ENCODE measurements at places on chromosomes 2 and 18.

DNA sequence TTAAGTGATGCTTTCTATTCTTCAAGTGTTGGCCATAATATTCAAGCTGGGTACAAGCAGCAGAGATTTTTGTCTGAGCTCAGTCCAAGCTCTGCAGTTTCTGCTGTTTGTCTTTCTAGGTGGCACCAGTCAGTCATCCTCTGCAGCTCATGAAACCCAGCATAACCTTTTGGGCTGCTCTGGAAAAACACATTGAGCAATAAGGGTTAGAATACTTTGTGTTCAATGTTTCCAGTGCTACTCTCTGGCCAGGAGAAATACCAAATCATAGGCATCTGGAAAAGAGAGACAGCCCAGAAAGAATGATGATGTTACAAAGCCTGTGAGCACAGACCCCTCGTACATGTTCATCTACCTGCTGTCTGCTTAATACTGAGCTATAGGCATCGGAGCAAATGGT, 19.5 kb upstream of the WIPF1 start:
- no peak for DNase-seq

- DNase-seq = no peak
Measured at GRCh38 chr2:237507512-237507911, 20.5 kb downstream of the MLPH start.

GRCh38 chr2:31318361-31319336, 84.7 kb downstream of the EHD3 start:
- DNase-seq = no peak

DNA sequence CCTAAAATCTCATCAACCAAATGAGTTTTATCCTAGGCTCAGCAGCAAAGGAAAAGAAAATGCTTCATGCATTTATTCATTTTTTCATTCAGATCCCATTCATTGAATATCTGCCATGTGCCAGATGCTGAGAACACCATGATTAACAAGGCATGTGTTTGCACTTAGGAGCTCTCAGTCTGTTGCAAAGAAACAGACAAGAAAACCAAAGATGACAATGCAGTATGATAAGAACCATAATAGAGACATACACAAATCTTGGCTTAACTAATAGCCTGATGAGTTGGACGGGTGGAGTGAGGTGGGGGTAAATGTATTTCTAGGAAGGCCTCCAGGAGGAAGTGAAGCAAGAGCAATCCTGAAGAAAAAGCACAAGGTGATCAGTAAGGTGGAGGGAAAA, 177.8 kb upstream of the SCN7A start:
- no peak for DNase-seq

GRCh38 chr2:191401287-191401686, 156.1 kb downstream of the MYO1B start:
- no peak for DNase-seq

DNA sequence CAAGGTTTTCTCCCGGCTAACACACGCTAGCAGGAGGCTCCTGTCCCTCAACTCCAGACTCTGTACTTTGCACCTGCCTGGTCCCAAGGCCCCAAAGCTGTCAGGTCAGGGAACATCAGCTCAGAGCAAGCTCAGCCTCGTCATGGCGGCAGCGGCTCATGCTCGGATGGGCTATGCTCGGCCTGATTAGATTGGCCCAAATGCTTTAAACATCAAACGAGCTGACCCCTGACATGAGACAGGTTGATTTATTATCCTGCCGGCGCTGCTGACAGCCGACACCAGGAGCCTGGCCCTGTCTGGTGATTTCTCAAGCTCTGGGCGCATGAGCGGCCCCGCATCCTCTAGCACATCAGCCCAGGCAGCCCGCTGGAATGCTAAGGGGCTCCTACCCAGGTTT, 436.4 kb downstream of the EIPR1 start:
- DNase-seq = no peak

- DNase-seq = no peak
Measured at GRCh38 chr2:39136799-39137198, 15.9 kb upstream of the SOS1 start.

- no peak for DNase-seq
Measured at GRCh38 chr18:30957066-30957465, 85.5 kb downstream of the DSC3 start.

GRCh38 chr2:117845304-117845703, 30.8 kb downstream of the DDX18 start:
- no peak for DNase-seq

GRCh38 chr2:219254590-219255201, 978 bp upstream of the TUBA4A start:
- no peak for DNase-seq

DNA sequence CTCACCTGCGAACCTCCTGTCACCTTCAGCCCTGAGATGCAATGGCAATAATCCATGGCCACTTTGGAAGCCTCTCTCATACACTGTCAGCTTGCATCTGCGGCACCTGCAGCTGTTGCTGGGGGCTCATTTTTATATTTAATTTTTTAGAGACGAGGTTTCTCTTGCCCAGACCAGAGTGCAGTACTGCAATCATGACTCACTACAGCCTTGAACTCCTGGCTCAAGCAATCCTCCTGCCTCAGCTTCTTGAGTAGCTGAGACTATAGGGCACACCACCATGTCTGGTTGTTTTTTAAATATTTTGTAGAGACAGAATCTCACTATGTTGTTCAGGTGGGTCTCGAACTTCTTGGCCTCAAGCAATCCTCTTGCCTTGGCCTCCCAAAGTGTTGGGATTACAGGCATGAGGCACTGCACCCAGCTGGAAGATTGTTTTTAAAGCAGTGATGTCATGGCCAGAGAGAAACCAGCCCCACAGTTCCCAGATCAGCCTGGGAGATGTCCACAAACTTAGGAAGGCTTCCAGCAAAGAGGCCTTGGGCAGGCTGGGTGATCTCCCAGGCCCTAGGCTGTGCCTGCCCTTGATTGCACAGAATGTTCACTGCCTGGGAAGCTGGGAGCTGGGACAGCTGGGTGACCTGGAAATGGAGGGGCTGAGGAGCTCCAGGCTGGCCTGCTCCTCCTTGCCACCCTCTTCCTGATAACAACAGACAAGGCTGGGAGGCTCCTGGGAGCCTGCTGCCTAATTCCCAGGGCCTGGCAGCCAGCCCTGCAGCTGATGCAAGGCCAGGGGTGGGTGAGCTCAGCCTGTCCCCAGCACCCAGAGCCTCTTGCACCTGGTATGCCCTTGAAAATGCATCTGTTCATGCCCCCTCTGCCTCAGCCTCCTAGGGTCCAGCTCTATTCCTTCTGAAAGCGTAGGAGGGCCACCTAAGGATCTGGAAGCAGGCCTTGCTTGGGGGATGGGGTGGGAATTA, 27.1 kb downstream of the SH2D6 start:
- no peak for DNase-seq

- DNase-seq = peak; percentile 12
Measured at GRCh38 chr2:104406261-104406726, 447.6 kb upstream of the POU3F3 start.

GRCh38 chr18:9429662-9429993, 45.7 kb upstream of the RALBP1 start:
- no peak for DNase-seq

DNA sequence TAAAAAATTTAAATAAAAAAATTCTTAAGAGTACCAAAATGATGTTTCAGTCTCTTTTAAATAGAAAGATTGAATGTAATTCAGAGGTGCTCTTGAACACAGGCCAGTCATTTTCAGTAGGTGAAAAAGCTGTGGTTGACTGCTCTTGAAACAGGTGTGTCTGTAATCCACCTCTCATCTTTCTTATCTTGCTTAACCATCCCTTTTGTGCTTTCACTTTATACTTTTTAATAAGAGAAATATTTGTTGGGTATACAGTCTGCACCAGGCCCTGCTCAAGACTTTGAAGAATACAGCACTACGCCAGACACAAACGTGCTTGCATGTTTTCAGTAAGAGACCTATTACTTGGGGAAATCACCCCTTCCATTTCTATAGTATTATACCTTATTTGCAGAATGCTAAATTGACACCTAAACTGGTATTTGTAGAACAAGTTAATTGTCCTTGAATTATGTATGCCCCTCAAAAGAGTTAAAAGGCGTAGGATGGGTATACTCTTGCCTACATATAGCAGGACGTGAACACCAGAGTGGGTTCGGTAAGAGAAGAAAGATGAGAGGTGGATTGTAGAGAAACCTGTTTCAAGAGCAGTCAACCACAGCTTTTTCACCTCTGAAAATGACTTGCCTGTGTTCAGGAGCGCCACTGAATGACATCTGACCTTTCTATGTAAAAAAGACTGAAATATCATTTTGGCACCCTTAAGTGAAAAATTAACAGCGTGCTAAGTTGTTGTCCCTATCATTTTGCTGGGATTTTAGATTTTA, 4.0 kb upstream of the RTN4 start:
- DNase-seq = no peak

- DNase-seq = no peak
Measured at GRCh38 chr2:41187376-41188122, 735.7 kb upstream of the SLC8A1 start.

DNA sequence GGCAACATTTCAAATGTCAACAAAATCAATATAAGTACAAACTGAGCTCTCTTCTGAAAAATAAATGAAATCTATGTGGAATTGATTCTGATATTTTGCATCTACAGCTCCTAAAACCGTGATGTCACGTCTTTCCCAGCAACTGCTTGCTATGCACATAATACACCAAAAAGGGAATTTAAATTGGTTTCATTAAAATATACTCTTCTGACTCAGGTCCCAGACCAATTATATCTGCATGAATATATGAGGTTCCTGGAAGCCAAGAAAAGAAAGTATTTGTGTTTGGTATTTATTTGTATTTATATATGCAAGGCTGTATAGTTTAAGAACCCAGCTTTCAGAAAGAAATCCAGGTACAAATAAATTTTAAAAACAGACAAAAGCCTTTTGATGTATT, 1282.5 kb downstream of the SUCLG1 start:
- no peak for DNase-seq

- DNase-seq = no peak
Measured at GRCh38 chr18:59788791-59789106, 91.5 kb upstream of the CCBE1 start.

DNA sequence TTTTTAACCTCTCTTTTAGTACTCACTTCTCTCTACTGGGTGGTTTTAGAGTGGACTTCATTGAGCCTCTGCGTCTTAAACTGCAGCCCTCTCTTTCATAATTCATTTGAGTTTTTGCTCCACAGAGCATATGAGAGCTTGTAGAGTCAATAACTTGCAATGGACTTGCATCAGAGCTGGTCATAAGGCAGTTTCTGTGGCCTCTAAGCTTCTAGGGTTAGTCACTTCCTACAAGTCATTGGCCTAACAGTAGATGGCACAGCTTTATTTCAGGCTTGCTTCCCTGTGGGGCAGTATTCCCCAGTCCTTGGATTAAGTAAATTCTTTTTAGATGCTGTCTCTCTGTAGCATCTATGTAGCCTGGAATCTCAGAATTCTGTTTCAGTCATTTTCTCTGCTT, 1435.7 kb downstream of the LRP1B start:
- peak; percentile 11 for DNase-seq

DNA sequence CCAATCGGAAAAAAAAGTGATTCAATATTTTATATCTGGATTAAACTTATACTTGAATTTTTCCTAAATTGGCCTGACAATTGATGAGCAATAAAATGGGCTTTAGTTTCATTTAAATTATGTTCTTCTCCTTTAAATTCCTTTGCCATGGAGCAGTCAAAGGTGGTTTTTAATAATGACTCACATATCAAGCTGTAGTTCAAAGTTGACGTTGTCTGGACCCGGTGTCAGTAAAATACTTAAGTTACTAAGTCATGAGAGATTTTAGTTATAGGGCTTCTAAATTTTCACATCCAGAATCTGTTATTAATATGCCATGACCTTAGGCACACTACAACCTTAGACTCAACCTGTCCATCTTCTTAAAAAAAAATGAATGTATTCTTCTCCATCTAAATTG, 62.5 kb downstream of the CDH2 start:
- DNase-seq = no peak

- DNase-seq = no peak
Measured at GRCh38 chr2:101012054-101012705, 10.1 kb downstream of the RPL31 start.

- no peak for DNase-seq
Measured at GRCh38 chr2:163563336-163563735, 172.5 kb downstream of the FIGN start.

DNA sequence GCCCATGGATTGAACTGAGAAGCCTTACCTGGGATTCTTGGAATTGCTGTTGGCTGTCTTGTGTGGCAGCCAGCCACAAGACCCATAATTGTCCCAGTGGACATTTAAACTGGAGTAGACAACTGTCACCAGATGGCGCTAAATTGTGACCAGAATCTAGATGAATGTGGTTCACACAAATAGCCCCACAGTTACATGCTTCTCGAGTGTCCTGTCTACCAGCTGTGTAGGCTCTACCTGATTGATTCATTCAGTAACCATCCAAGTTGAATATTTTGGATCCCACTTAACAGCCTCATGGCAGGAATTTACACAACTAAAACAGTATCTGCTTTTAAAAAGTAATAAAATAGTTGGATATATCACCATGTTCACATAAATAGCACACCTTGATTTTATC, 73.2 kb downstream of the MAP4K4 start:
- peak; percentile 81 for DNase-seq

- DNase-seq = no peak
Measured at GRCh38 chr2:237542001-237542704, 24.2 kb upstream of the PRLH start.

- no peak for DNase-seq
Measured at GRCh38 chr18:36158266-36158867, 28.7 kb downstream of the ELP2 start.

DNA sequence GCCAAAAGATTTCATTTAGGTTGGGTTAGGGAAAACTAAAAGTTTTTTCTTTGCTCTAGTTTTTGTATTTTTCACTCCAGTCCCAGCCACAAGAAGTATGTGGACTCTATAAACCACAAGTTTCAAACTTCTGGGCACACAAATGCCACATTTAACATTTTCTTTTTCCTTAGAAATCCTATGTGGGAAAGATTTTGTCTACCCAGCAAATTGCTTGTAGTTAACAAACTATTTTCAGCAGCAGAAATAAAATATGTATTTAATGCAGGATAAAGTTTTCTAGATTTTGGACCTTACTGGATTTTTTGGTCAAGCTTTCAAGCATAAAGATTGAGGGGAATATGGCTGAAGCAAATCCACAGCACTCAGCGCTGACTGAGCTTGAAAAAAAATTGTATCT, 9.1 kb downstream of the ERICH2 start:
- no peak for DNase-seq

DNA sequence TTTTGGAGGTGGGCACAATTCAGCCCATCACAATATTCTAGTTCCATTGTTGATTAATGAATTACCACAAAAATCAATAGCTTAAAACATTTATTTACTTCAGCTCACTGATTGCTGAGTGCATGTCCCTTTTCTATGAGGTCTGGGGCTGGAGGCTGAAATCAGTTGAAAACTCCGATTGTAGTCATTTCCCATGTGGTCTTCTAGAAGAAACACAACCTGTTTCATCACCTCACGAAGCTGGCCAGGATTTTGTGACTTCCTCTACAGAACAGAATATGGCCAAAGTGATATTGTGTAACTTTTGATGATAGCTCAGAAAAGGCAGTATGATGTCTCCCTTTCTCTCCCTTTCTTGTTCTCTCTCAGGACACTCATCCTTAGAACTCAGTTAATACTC, 44.1 kb upstream of the CYRIA start:
- no peak for DNase-seq

Measured in HT-29 (cell line).